ENCODE measurements at places on chromosomes 2 and 18.
A peak's percentile ranks its signal among the peaks of the same experiment; 100 is the strongest.

- DNase-seq: no peak
These were observed 7.4 kb upstream of the MOB1A start for GRCh38 chr2:74186038-74186437.

DNA sequence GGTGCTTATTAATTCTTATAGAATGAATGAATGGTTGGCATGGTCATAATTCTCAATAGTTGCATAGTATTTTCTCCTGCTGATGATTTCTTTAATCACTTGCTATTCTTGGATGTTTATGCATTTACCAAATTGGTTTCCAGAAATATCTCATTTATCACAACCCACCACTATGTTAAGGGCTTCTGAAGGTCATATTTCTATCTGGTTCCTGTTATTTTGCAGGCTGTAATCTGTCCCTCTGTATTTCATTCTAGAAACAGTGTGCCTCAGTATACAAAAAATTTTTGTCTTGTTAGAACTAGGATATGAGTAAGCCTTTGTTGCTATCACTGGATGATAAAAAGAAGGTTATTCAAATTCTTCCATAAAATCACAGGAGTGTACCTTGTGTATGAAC lies 6.1 kb upstream of the ATP8B1 start:
- no peak for DNase-seq

GRCh38 chr2:74552914-74553811 lies 579 bp downstream of the LOXL3 start:
- no peak for DNase-seq

DNA sequence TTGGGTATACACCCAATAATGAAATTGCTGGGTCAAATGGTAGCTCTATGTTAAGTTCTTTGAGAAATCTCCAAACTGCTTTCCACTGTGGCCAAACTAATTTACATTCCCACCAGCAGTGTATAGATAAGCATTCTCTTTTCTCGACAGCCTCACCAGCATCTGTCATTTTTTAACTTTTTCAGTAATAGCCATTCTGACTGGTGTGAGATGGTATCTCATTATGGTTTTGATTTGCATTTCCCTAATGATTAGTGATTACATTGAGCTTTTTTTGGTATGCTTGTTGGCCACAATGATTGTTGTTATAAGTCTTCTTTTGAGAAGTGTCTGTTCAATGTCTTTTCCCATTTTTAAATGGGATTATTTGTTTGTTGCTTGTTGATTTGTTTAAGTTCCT lies 50.4 kb upstream of the EPAS1 start:
- DNase-seq: no peak

DNA sequence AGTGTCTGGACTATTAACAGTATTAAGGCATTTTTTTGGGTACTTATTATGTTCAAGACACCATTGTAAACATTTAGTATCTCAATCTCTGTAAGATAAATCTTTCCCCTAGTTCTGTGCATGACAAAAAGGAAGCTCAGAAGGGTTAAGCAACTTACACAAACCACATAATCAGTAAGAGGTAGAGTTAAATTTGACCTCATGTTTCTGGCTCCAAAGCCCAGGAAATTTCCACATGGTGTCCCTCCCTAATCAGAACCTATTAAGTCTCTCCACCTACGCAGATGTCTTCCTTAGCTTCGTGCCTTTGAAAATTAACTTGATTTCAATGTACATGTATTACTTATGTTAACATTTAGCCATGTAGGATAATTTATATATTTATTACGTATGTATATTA lies 2.0 kb downstream of the MFSD6 start:
- DNase-seq: no peak

- DNase-seq: peak; percentile 5
These were observed 566 bp upstream of the CMPK2 start for GRCh38 chr2:6866275-6866671.

- no peak for DNase-seq
These were observed 473.6 kb upstream of the NRXN1 start for GRCh38 chr2:51505533-51505932.

All from SHP77 treated with DMSO at 0.1 percent for 48 hours (cell line).